ENCODE measurements at places on chromosomes 3 and 15.

DNA sequence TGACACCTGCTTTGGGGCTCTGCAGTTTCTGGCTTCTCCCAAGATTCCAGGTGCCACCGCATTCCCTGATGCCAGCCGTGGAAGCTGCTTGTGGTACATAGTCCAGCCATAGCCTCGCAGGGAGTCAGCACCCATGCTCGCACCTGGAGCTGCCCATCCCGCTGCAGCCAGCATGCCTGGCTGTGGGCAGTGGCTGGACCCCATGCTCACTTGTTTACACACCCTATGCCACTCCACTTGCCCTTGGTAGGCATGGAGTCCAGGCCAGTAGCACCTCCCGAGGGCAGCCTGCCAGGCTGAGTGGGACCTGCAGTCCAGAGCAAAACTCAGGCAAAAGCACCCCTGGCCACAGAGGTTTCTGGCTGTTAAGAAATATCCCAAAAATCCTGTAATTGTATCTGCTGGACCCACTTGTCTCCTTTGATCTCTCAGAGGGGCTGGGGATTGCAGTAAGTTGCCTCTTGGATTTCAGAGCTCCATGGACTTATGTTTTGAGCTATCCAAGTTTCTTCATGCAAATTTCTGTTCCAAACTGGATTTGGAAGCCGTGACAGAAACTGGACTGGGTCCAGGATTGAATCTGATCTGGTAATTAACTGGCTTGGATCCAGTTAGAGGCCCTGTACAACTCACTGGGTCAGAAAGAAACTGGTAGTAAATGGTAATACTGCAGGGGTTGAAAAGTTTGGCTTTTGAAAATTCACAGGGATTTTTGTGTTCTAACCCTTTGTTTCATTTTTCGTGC is 149.3 kb downstream of the FMN1 start:
- DNase-seq: no peak

- DNase-seq: no peak
Observed at GRCh38 chr3:108412121-108412750, 98.2 kb downstream of the MYH15 start.

DNA sequence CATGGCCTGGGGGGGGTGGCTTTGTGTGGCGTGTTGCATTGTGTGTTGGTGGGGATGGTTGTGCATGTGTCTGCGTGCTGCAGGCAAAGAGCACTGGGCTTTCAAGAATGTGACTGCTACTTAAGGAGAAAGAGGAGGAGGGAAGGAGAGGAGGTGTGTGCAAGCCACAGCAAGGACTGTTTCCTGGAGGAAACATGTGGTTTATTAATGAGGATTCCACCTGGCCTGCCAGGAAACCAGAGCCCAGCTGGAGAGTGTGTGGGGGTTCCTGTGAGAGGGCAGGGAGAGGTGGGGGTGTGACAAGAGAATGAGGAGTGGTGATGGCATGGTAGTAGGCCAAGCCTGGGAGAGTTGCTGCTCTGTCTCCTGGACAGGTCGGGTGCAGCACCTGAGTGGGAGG is 258.1 kb upstream of the ROPN1 start:
- DNase-seq: no peak

- DNase-seq: peak; percentile 55
Observed at GRCh38 chr3:12869035-12869621, 27.8 kb upstream of the RPL32 start.

GRCh38 chr15:79478108-79478507 is 46.0 kb downstream of the MINAR1 start:
- DNase-seq: no peak

- no peak for DNase-seq
Observed at GRCh38 chr3:111610612-111611054, 15.5 kb upstream of the ZBED2 start.

Measured in activated CD4-positive, CD25-positive, alpha-beta regulatory T cell treated with anti-CD3 and anti-CD28 coated beads, Interleukin-2, amount 50 U/mL, for 72 hours (primary cell).